CD4-positive, alpha-beta T cell treated with Interferon gamma for 1 hour (primary cell): ENCODE measurements at places on chromosomes 5 and 9.

- no peak for DNase-seq
These were observed 61.7 kb upstream of the ZFR start for GRCh38 chr5:32506201-32506661.

DNA sequence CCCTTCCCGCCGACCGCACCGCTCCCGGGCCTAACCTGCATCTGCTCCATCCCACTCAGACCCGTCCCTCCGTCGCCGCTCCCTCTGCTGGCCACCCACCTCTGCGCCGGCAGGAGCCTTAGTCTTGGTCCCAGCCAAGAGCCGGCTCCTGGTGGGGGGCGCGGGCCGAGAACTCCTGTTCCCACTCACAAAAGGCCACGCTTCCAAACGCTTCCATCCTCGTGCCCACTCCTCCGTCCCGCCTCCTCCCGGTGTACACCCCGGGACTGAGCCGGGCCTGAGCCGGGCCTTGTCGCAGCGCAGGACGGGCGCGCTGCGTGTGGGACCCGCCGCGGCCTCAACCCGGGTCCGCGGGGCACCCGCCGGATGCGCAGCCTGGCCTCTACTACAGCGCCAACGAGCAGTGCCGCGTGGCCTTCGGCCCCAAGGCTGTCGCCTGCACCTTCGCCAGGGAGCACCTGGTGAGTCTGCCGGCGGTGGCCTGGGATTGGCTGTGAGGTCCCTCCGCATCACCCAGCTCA is 7.5 kb downstream of the ADAMTS13 start:
- DNase-seq = no peak

GRCh38 chr5:168217497-168217896 is 73.9 kb upstream of the WWC1 start:
- no peak for DNase-seq

DNA sequence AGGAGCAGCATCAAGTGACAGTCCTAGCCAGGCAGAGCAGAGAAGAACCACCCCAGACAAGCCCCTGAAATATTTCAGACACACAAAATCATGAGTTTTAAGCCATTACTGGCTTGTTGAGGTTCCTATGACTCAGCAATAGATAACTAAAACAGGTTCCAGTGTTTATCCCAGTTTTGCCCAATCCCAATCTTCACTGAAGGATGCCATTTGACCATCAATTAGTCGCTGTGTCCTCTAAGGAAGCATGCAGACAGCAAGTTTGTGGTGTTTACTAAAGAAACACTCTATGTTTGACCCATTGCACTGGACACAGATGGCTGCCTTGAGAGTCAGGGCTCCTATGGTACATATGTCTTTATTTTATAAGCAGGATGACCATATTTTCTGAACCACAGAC is 186.7 kb downstream of the SYK start:
- no peak for DNase-seq

DNA sequence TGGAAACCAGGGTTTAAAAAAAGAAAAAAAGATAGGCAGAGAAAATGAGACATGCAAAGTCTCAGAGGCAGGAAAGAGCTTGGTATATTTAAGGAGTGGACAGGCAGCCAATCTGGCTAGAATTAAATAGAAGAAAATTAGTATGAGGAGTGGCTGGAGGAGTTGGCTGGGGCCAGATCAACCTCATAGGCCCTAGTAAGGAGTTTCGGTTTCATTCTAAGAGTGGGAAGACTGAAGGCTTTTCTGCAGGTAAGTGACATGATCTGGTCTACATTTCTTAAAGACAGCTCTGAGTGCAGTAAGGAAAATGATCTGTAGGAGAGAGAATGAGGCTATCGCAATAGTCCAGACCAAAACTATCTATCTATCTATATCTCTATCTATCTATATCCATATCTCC is 27.5 kb downstream of the ADRB2 start:
- no peak for DNase-seq

- no peak for DNase-seq
These were observed 625.5 kb downstream of the CHSY3 start for GRCh38 chr5:130529511-130530485.

DNA sequence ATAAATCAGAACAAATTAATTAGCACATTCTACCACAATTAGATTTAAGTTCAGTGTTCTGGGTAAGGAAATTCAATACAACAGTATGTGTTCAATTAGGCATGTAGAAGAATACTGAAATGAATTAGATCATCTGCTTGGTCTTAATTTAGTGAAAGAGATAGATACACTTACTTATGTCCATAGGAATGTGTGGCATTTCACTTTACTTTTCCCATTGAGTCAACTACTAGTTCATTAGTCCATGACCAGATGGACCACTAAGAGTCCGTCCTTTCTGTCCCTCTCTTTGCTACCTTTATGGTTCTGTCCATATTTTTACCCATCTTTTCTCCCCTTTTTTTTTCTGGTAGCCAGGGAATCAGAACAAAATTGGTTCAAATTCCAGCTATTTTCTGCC is 276.9 kb downstream of the OSTF1 start:
- DNase-seq = no peak

DNA sequence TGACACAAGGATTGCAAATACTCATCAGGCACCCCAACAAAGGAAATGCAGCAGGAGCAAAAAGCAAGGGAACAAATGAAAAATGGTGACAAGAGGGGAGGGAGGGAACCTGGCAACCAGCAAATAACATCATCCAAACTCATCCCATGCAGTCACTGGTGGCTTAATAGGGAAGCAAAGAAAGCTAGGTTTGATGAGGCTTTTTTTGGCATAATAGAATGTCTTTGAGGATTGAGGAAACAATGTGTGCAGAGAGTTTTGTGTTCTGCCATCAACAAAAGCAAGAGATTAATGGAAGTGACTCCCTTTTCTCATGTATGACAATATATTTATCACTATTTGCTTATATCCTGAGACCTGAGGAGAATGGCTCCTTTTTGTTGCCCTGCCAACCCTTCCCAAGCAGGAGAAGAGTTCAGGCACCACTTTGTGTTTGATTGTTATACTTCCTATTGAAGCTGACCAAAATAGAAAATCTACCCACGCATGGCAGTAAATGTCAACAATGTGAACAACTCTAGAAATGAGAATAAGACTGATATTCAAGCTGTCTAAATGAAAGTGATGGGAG is 375.7 kb downstream of the CAAP1 start:
- no peak for DNase-seq

- no peak for DNase-seq
These were observed 42.2 kb upstream of the RNF130 start for GRCh38 chr5:180113660-180114303.

- DNase-seq = no peak
These were observed 1.2 kb downstream of the LOX start for GRCh38 chr5:122076669-122077365.

- DNase-seq = no peak
These were observed 91.1 kb upstream of the ARRDC3 start for GRCh38 chr5:91474201-91474600.
